ENCODE measurements at places on chromosomes 6 and 20.

DNA sequence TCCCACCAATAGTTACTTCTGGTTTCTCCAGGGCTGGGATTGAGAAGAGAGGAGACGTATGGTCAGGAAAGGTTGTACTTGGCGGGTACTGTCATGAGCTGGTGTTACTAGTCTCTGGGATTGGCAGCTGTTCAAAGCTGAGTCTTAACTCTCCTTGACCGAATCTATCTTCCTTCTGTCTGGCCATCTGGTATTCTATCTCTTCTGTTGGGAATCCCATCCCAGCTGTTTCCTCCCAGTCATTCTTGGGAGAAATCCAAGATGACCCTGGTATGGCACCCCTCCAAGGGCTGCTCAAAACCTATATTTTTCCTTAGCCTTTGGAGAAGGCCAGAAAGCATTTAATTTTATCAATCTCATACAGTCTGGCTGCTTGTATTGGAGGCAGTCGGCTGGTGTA, 287.0 kb upstream of the CHD6 start:
- DNase-seq, result no peak

DNA sequence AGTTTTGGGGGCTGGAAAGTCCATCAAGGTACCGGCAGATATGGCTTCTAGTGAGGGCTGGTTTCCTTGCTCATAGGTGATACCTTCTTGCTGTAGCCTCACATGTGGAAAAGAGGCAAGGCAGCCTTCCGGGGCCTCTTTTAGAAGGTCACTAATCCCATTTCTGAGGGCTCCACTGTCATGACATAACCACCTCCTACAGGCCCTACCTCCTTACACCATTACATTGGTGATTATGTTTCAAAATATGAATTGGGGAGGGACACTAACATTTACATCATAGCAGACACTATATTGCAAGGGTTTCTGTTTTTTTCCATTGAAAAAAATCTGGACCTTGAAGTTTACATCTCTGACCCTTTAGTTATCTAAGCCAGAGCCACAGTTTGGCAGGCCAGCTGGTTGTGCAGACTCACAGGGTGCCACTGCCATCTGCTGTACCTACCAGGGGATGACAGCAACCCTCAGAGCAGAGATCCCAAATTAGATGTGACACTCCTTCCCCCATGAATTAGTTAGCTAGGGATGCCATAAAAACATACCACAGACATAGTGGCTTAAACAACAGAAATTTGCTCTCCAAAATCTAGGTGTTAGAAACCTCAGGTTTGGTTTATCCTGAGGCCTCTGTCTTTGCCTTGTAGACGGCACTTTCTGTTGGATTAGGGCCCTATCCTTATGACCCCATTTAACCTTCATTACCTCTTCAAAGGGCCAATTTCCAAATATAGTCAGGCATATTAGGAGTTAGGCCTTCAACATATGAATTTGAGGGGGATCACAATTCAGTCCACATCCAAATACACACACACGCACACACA, 166.4 kb upstream of the RNF217 start:
- no peak for DNase-seq

DNA sequence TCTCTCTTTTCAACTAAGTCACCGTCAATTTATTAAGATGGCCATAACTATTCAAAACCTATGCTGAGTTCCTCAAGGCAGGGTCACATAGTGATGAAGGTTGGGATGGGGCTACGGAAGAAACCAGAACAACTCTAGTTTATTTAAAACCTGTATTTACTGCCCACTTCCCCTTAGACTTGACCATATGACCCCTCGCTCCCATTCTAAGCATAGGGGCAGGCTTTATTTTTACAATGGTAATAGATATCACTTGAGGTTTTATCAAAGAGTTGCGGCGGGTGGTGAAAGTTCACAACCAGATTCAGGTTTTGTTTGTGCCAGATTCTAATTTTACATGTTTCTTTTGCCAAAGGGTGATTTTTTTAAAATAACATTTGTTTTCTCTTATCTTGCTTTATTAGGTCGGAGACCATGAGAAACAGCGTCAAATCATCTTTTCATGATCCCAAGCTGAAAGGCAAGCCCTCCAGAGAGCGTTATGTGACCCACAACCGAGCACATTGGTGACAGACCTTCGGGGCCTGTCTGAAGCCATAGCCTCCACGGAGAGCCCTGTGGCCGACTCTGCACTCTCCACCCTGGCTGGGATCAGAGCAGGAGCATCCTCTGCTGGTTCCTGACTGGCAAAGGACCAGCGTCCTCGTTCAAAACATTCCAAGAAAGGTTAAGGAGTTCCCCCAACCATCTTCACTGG, 5.5 kb downstream of the EDN1 start:
- no peak for DNase-seq

GRCh38 chr6:166115609-166116008, 52.0 kb downstream of the TBXT start:
- no peak for DNase-seq

- no peak for DNase-seq
These were observed at the start of gene SNAP25 for GRCh38 chr20:10218536-10219451. Gene SNAP25, plus strand, starts transcription at chr20:10218830. Its CDS starts 56,662 bp downstream, at chr20:10275492.

DNA sequence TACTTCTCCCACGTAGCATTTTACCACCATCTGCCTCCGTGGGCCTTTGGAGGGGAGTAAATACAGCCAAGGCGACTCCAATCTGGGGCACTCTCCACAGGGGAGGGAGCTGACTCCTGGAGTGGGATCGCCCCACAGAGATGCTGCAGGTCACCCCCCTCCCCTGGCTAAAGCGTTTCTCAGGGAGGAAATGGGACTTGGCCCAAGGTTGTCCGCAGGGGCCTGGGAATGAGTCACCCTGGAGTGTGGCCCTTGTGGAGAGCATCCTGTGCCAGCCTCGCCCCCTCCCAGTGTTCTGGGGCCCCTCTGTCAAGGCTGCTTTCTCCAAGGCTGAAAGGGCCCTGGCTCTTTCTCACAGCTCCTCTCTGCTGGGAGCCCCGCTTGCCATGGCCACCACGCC, 84.5 kb upstream of the QKI start:
- DNase-seq, result no peak

DNA sequence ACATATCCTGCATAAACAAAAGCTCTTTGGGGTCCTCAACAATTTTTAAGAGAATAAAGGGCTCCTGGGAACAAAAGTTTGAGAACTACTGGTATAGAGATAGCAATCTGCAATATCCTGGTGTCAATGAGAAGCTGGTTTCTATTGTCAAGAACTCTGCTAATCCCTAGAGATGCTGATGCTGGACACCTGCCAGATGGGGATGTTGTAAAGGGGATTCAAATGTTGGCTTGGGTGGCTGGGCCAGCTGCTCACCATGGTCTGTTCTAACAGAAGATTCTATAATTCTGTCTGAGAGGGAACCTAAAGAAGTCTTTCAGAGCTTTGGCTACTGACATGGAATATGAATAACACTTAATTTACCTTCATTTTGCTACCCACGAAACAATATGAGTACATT, 137.8 kb downstream of the BTBD9 start:
- no peak for DNase-seq

GRCh38 chr6:156809034-156809433, 31.9 kb downstream of the ARID1B start:
- no peak for DNase-seq

DNA sequence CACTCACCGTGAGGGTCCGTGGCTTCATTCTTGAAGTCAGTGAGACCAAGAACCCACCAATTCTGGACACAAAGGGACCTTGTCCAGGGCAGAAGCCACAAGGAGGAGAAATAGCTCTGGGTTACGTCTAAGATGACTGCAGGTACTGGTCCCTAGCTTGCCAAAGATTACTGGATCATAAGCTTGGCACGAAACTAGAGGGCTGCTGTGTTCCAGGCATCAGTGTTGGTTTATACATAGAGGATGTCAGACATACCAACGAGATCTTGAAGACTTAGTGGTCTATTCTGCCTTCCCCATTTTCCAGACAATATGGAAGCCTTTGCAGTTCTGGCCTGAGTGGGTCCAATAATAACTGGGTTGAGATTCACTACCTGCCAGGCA, 175.7 kb downstream of the TBX18 start:
- no peak for DNase-seq

DNA sequence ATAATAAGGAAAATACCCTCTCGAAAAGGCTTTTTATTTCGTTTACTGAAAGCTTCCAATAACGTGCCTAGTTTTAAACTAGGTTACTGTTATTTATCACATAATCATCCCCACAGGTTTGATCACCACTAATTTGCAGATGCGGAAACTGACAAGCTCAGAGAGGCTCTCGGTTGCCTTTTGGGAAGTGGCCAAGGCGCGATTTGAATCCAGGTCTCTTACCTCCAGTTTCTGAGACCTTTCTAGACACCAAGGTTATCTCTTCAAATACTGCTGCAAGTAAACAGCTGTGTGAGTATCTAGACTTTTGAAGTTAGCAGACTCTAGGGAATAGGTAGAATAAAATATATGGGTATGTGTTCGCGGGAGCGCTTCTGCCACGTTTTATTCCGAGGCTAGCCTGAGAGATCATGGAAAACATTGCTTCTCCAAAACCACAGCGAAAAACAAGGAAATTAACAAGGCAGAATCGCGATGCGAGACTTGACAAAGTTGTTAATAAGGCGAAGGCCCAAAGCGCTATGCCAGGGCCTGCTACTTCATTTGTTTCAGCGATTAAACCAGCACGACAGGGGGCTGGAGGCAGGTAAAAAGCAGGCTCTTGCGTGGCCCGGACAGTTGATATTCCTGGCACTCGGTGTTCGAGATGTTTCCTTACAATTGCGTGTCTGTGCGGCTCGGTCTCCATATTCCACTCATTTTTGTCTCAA, 1.8 kb upstream of the JARID2 start:
- DNase-seq, result no peak

GRCh38 chr20:33561692-33562601, 72.1 kb downstream of the CBFA2T2 start:
- no peak for DNase-seq

- DNase-seq, result no peak
These were observed 1190.5 kb upstream of the EYS start for GRCh38 chr6:66897576-66897975.

DNA sequence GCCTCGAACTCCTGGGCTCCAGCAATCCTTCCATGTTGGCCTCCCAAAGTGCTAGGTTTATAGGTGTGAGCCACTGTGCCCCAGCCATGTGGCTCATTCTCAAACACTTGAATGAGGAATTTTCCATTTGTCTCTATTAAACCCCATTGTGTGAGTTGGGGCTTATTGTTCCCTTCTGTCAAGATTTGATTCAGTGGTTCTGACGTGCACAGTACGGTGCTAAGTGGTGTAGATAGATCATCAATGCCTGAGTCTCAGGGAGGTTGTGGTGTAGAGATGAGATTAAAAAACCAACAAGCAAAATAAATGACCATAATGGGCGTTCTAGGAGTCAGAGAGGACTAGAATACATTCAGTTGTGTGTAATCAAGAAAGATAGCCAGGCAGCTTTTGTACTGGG, 335.6 kb downstream of the PRL start:
- no peak for DNase-seq

GRCh38 chr20:52888096-52888495, 84.1 kb upstream of the TSHZ2 start:
- no peak for DNase-seq

DNA sequence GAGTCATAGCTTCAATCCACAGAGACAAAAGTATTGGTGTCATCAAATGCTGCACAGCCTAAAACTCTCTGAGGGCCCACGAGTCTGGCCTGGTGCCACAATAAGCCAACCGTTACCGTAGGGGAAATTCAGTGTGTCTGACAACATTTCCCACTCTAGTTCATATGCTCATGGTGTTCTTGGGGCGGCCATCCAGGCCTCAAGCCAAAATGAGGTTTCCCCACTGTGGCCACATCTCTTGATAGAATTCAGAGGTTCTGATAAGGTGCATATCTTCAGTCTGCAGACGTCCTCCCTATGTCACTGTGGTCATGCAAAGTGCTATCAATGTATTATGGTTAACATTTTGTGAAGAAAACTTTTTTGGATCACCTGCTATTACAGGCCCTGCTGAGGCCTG, 627.7 kb downstream of the QKI start:
- no peak for DNase-seq

DNA sequence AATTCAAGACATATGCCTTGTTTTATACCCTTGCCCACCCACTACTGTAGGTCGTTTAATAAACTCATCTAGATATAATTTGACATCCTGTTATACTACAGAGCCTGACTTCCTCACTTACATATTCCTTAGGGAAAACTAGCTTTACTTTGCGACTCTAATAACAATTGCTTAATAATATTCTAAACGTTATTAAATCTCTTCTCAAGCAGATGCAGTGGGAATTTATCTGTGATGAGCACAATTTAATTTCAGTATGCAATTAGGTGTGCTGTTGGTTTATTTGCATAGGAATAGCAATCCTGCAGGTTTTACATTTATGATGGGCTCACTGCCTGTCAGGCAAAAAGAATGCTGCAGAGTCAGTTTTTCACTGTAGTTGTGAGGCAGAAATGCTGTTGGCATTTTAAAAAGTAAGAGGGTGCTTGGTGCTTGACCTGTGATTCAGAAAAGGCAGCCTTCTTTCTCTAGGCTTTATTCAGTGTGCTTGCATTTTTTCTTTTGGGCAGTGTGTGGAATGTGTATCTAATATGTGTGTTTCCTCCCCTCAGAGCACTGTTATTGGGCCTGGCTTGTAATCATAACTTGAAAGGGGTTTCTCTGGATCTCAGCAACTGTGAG, 152.3 kb upstream of the SCGN start:
- DNase-seq, result no peak

DNA sequence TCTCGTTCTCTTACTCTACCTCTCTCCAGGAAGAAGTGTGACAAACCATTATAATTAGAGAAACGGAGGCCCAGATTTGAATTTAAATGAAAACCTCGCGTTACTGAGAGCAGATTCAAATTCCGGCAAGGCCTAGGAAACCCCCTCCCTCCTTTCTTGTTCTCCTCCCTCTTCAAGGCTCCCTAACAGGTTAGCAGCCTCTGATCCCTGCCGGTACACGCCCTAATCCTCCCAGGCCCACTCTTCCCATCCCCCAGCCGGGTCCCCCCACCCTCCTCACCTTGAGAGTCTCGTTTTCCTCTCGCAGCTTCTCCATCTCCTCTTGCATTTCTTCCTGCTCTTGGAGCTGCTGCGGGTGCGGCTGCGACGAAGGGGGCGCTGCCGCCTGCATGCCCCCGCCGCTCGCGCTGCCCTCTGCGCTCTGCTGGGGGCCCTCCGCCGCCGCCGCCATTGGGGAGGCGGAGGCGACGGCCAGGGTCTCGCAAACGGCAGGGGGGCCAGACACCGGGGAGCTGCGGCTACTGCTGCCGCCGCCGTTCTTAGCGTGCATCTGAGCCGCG, 3.8 kb downstream of the MTCL3 start:
- DNase-seq, result peak; percentile 1

GRCh38 chr6:159525445-159526025, 167.5 kb downstream of the SOD2 start:
- DNase-seq, result no peak

Data from activated gamma-delta T cell treated with anti-CD3 and anti-CD28 coated beads, Interleukin-2, amount 50 U/mL, for 16 hours (primary cell).